ENCODE measurements at places on chromosomes 7 and 10. TPM values are rescaled to one million over a fixed set of nuclear protein-coding genes. Genes with fewer than 3 reads are reported as not detected.

Gene SP8
- not detected for total RNA-seq

Gene OR2A42
- total RNA-seq, result 0.08 TPM

Gene ZNHIT1
- 57.1 TPM for total RNA-seq

Gene NKX2-3
- total RNA-seq, result not detected

Gene TRIM4
- total RNA-seq, result 36.3 TPM

Gene SUN3
- total RNA-seq, result not detected

Gene MEOX2
- 5.6 TPM for total RNA-seq

Gene GPR85
- total RNA-seq, result 2.8 TPM

Gene CLRN3
- total RNA-seq, result not detected

Gene CNTNAP2
- 0.21 TPM for total RNA-seq

Gene FIS1
- 159 TPM for total RNA-seq

Gene LRRC4
- total RNA-seq, result 1.3 TPM

Gene CYP2C9
- 0.31 TPM for total RNA-seq

Gene ATAD1
- 69.8 TPM for total RNA-seq

Gene C10orf90
- not detected for total RNA-seq

Gene ASAH2
- 11.3 TPM for total RNA-seq

Gene KCNH2
- 17.7 TPM for total RNA-seq

Gene C10orf62
- not detected for total RNA-seq

Gene GSTO1
- 79.4 TPM for total RNA-seq

Gene ELAPOR2
- total RNA-seq, result 24.5 TPM

Gene LIPJ
- 0.39 TPM for total RNA-seq

Gene ADAM22
- 26.4 TPM for total RNA-seq

Gene ACSM6
- 1.8 TPM for total RNA-seq
